ENCODE measurements at places on chromosomes 5 and 9.

DNA sequence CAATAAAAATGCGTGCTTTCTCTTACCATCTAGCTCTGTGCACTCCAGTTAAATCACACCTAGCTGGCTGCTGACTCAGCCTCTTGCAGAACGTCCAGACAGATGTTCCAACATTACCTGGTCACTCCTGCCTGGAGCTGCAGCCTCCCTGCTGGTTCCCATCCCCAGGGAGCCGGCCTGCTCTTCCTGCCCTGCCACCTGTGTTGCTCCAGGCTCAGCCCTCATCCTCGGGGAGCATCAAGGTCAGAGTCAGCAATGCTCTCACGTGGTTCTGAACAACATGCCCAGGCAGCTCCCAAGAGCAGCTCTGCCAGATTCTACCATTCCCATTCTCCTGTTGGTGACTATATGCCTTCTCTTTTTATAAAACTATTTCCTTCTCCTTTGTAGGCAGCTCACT is 81.3 kb downstream of the GADD45G start:
- no peak for DNase-seq

DNA sequence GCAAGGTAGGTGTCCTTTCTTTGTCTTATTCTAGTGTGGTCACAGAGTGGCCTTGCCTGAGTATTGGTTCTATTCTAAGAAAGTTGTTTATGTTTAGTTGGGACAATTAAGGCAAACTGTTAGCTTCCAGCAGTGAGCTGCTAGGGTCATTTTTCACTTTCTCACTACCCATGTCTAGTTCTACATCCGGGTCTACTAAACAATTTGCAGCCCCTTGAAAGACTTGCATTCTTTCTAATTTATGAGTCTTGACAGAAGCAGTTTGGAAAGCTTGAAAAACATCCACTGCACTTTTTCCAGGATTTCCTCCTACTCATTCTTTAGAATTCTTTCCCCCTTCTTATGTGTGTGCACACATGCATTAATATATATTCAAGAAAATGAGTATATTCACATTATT is 892.2 kb upstream of the ACO1 start:
- no peak for DNase-seq

GRCh38 chr5:144332265-144332664 is 161.6 kb downstream of the KCTD16 start:
- DNase-seq = no peak

DNA sequence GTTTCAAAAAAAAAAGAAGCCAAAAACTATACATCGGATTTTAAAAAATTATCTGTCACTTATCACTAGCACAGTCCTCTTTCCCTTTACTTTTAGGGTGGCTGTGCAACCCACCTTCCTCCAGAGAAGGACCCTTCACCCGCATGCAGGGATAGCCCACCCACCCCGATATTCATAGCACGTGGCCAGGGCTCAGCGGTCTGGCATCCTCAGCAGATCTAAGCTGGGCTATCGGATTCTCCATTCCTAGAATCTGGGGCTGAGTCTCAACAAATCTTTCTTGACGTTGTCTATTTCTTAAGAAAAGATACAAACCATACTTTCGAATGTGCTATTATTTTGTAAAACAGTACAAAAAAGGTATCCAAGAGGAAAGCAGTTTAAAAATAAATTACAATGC is 70.9 kb downstream of the MYO10 start:
- DNase-seq = no peak

DNA sequence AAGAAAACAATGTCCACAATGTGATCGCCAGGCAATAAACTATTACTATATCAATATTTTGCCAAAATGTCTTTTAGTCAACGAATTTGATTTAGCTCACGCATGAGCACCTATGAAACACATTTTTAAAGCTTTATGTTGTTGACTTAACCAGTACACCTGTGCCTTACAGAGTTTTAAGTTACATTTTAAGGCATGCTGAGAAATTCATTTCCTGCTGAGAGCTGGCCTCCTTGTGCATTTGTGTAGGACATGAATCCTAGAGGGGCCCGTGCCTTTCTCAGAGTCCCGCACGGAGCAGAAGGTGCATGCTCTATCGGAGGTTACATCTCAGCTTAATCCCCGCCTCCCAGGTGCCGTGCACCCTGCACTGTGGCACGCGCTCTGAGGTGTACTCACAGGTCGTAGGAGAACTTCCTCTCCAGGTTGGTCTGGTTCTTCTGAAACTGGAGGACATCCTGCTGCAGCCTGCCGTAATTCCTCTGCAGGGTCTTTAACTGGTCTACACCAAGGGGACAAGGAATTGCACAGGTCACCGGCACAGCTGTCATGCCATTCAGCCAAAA is 53.2 kb downstream of the GOLM1 start:
- DNase-seq = no peak

DNA sequence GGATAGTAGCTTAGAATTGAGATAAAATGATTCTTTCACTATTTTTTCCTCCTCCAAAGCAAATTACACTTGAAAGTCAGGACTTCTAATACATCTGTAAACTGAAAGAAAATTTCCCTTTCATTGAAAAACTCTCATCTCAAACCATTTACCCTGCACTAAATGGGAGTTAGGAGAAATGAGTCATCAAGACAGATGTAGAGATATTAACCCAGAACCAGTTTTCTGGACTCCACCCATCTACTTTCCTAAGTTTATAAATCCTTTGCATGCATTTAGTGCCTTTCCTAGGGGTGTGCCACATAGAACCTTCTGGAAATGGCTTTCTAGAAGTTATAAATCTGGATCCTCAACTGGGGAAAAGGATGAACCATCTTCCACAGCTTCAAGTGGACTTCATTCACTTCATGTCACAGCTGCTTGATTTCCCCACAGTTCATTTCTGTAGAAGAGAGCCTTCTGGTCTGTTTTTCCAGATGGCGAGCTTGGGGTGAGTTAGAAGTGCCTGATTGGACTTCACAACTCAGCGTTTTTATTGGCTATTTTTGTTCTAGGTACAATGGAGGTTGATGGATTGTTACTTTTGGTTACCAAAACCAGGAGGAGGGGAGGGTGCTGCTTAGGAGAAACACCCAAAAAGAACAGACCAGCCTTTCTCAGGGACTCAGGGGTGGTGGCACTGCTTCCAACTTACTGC is 72.5 kb upstream of the GPR151 start:
- no peak for DNase-seq

DNA sequence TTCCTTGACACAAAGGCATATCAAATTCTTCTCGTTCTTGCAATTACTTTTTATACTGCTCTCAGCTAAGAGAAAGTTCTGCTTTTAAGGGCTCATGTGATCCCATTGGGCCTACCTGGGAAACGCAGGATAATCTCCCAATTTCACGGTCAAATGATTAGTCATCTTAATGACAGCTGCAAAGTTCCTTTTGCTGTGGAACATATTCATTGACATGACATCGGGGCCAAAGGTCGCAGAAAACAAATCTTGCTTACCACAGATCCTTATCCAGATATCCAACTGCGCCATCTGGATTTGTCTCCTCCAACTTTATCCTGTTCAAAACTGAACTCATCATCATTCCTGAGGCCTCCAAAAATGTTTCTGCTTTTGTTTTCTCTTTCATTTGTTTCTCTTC is 1085.6 kb upstream of the WWC1 start:
- no peak for DNase-seq

DNA sequence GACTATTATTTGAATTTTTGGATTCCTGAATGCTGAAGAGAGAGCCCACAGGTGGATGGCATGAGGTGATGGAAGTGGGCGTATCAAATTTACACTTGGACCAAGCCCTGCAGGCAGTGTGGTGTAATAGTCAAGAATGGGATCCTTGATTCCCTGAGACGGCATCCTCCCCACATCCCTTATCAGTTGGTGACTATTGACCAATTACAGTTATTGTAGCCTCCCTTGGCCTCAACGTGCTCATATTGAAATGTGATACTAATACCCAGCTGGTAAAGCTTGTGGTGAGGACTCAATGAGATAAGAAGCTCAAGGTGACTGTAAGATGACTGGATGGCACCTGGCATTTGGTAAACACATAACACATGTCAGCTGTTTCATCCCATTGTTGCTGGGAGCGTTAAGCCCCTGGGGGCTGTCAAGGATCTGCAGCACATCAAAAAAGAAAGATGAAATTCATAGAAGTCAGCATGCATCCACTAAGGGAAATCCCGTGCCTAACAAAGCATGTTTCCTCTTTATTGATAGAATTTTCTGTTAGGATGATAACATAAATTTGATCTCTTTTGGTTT is 65.6 kb upstream of the IRX2 start:
- DNase-seq = no peak

GRCh38 chr9:133234577-133235322 is 25.7 kb upstream of the OBP2B start:
- no peak for DNase-seq

DNA sequence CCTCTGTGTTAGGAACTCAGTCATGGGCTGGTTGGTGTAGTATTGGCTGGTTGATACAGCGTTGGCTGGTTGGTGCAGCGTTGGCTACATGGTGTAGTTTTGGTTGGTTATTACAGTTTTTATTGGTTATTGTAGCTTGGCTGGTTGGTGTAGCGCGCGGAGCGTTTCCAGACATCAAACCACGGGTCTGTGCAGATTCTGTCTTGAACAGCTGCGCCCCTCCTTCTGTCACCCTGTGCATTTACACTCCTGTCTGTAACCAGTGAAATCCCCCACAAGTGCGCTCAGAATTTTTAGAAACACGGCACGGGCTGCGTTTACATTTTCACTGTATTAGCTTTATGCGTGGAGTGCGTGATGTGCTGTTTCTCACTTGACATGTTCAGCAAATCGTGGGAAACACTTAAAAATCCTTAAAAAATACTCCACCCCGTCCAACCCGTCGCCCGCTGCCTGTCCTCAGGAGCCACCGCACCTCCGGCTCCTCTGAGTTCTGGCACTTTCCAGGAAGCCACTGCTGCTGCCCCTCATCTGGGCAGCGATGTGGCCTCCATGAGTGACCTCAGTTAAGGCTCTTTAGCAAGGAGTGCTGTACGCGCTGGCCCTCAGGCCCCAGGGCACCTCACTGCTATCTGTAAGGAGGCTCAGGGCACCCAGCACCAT is 20.8 kb downstream of the NKD2 start:
- DNase-seq = no peak

DNA sequence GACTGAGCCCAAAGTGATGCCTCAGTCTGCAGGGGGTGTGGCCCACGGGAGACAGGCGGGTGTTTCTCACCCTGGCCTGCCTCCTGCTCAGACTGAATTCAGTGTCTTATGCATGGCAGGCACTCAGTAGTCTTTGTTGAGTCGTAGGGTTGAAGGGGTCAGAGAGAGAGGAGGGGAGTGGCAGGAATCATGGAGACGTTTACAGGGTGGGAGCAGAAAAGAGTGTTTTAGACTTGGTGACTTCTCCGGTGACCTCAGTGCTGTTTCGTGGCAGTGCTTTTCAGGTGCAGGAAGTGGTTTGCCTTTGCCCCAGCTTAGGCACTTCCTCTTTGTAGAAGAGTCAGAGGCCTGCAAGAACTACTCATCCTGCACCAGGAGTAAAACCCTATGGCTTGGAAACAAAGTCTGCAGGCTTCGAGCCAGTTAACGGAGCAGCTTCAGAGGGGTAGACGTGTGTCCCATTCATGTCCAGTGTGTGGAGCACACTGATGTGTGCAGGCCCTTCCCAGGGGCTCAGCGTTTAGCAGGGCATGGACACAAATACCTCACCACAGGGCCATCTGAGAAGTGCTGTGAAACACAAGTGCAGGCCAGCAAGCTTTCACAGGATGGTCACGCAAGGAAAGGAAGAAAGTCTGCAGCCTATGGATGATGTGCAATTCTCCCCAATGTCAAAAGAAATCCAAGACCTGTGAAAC is 24.5 kb upstream of the SEMA4D start:
- no peak for DNase-seq

DNA sequence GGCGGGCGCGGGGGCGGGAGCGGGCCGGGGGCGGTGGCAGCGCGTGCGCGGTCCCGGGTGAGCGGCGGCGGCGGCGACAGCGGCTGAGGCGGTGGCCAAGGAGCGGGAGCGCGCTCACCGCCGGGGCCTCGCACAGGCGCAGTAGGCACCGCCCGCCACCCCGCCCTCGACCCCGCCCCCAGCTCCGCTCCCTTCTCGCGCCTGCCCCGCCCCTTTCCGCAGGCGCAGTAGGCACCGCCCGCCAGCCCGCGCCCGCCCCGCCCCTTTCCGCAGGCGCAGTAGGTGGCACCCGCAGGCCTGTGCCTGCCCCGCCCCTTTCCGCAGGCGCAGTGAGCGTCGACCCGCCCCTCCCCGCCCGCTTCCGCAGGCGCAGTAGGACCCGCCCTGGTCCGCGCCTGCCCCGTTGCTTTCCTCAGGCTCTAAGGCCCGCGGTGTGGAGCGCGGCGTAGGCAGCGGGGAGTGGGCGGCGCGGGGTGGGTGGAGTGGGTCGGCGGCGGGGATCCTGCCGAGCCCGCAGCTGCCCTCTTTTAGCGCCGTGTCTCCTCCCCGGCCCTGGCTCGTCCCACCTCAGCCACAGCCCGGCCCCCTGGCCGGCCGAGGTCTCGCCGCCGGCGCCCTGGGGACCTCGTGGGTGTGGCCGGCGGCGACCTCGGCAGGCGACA is at the start of gene CAMSAP1:
Gene CAMSAP1, minus strand, starts transcription at position 116 of the 662 bp plus-strand sequence. CDS start 387 bp downstream, outside the sequence.
- DNase-seq = peak; percentile 78

- DNase-seq = no peak
Observed at GRCh38 chr9:88224938-88225337, 86.7 kb upstream of the SPATA31C2 start.

DNA sequence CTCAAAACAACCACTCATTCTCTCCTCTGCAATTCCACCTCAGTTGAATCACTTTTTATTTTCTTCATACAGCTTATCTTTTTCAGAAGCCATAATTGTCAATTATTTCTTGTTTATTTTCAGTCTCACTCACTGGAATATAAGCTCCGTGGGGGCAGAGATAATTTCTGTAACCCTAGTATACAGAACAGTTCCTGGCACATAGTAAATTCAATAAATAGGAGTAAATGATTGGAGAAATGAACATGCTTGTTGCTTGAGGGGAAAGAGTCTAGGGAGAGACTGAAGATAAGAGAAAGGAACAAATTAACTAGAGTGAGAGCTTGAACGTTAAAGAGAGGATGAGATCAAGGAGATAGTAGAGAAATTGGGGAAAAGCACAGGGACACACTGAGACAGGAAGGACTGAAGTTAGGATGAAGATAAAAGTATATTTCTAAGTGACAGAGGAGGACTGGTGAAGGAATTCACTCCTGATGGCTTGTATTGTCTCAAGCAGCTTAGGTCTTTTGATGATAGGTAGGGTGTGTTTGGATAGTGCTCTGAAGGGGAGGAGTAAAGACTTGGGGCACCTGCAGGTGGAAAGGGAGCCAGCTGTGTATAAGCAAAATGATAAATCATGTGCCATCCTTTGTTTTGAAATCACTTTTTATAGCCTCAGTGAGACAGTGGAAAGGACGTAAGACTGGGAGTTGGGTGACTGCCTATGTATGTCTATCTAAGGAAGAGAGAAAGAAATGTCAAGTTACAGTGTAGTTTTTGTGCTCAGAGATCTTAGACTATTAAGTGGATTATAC is 2.2 kb downstream of the NAA35 start:
- DNase-seq = no peak

DNA sequence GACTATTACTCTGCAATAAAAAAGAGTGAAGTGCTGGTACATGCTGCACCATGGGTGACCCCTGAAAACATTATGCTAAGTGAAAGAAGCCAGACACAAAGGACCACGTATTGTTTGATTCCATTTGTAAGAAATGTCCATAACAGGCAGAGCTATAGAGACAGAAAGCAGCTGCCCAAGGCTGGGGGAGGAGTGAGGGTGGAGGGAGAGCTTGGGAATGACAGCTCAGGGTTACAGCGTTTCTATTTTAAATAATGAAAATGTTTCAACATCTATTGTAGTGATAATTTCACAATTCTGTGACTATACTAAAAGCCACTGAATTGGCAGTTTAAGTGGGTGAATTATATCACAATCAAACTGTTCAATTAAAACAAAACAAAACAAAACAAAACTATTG is 81.7 kb downstream of the MYO10 start:
- no peak for DNase-seq
